Urothelium cell line (cell line): ENCODE measurements at places on chromosomes 1 and 21.

DNA sequence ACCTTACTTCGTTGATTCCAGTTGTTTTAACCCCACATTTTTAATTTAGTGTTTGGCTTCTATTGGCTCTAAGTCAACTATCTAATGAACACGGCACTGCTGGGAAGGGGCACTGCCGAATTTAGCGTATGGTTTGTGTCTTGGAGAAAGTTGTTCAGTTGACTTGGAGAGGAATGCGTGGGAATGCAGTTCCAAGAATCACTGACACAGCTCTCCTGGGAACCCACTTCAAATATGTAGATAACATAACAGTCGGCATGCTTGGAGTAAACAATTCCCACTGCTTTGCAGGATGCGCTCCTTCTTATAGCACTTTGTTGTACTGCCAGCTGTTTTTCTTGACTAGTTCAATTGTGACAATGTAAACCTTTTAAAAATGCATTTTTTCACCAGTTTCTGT is 104.3 kb downstream of the RYR2 start:
- DNase-seq: no peak

GRCh38 chr1:61268546-61269240 is 186.3 kb downstream of the NFIA start:
- no peak for DNase-seq

- DNase-seq: no peak
Measured at GRCh38 chr1:18927082-18927653, 24.8 kb upstream of the ALDH4A1 start.

GRCh38 chr1:221031458-221032203 is 152.4 kb downstream of the HLX start:
- no peak for DNase-seq

GRCh38 chr21:38486706-38487105 is 11.6 kb downstream of the ERG start:
- DNase-seq: no peak

DNA sequence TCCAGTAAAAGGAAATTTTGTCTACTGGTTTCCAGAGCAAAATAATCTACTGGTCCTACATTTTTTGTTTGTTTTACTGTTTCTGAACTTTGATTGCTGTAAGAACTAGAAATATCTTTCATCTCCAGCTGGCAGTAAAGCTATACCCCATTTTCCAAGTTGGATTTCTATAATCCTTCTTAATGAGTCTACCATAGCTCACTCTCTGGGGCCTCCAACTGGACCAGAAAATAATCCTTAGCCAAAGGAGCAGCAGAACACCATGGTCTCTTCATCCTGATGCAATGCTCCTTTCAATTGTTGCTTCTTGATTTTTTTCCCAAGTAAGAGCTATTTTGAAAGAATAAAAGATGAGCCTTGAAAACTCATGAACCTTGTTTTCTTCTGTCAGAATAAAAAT is 110.0 kb upstream of the COL11A1 start:
- DNase-seq: no peak

DNA sequence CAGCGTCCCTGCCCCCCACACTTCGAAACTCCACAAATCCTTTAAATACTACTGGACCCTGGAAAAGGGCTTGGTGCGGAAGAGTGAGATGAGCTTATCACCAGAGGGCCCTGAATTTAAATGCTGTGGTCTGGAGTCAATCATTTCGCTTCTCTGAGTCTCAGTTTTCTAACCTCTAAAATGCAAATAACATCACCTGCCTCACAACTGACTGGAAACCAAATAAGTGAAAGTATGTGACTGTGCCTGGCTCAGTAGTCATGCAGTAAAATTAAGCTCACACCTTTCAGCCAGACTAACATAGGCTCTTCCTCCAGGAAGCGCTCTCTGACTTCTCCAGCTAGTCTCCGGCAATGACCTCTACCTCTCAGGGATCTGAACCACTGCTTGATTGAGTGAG is 4.2 kb downstream of the GJA4 start:
- no peak for DNase-seq

- DNase-seq: no peak
Measured at GRCh38 chr1:94596260-94596659, 54.7 kb upstream of the F3 start.

- DNase-seq: no peak
Measured at GRCh38 chr1:110243574-110243973, 33.5 kb downstream of the KCNC4 start.

DNA sequence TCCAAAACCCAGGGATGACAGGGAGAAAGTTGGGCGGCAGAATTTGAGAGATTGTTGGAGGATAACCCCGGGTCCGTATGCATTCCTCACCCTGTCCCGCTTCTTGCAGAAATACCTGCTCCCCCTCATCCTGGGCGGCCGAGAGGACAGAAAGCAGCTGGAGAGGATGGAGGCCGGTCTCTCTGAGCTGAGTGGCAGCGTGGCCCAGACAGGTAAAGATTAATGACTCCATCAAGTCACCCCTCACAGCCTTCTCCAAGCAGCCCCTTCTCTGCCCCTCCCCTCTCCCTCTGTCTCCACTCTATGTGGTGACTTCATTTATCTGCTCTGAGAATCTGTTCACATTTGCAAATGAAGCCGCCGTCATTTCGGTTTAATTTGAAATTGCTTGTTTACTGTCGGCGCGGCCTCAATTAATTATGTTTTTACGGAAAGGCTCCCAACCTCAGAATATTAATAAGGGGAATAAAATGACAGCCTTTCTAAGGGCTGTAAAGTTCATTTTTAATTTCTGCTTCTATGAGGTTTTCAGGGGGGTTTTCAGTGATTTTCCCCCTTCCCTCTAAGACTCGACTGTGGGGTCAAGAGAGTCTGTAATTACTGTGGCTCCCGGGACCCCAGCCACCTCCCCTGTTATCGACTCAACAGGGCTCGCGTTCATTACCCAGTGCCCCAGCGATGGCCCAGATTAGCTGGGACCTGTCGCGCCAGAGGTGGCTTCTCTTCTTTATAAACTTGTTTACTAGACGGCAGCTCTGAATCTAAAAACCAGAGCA is 148.3 kb downstream of the PEX14 start:
- DNase-seq: no peak

DNA sequence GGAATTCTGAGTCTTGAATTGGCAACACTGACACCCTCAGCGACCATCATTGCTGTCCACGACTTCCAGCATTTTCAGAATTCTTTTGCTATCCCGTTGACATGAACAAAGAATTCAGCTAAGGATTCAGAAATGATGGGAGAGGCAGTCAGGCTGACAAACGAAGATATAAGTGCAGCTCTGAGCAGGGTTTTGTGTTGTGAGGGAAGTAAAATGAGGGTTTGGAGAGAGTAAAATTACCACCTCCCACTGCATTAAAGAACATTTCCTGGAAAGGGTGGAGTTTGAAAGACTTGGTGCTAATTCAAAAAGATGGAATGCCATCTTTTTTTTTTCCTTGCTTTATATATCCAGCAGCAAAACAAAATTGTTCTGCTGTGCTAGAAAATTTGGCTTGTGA is 4.9 kb upstream of the ELK4 start:
- no peak for DNase-seq

DNA sequence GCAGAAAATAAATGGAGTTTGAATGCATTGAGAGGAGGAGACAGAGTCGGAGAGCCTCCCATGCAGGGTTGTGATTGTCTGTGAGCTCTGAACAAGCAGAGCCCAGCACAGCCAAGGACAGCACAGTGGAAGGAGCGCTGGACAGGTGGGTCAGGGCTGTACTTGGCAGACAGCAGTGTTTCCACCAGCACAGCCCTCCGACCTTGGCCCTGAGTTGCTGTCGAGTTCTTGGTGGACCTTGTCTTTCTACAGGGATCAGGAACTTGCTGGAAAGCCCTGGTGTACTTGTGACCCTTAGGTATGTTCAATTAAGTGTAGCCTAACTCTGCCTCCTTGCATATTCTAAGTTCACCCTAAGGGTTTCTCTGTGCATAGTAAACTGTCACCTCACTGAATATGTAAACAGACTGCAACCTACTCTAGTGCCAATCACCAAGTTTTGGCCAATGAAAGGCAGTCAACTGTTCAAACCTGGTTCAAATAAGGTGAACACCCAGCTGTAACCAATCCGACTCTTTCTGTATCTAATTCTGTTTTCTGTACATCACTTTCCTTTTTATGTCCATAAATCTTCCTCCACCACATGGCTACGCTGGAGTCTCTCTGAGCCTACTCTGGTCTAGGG is 86.6 kb upstream of the SLC25A33 start:
- no peak for DNase-seq

DNA sequence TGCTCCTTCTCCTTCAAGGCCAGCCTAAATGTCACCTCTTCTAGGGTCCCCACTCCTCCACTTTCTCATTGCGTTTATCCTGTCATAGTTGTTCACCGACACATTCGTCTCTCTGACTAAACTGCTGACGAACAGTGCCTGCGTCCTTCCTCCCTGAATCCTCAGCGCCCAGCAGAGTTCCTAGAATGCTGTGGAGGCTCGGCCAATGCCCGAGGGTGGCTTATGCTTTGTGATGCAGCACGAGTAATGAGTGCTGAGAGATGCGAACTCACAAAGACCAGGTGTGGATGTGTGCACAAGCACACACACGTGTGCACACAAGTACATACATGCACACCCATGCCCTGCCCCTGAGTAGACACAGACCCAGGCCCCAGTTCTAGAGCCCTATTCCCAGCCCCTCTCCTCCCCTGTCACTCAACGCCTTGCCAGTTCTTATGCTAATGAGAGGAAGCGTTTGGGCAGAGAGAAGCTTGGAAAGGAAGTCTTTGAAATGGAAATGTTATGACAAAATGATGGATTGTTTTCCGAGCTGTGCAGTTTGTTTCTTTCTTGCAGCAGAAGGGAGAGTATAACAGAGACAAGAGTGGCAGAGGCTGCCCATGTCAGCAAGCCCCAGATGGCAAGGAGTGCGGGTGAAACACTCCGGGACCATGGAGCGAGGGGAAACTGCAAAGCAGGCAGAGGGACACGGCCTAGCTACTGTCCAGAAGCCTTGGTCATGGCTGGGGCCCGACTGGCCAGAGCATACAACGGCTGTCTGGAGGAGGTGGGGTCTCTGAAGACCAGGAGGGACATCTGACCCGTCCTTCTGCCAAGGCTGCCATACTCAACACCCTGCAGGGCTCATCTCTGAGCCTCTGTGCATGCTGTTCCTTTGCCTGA is 24.2 kb downstream of the KCNA10 start:
- DNase-seq: no peak

- peak; percentile 38 for DNase-seq
Measured at GRCh38 chr1:218874313-218874712, 299.4 kb upstream of the LYPLAL1 start.

DNA sequence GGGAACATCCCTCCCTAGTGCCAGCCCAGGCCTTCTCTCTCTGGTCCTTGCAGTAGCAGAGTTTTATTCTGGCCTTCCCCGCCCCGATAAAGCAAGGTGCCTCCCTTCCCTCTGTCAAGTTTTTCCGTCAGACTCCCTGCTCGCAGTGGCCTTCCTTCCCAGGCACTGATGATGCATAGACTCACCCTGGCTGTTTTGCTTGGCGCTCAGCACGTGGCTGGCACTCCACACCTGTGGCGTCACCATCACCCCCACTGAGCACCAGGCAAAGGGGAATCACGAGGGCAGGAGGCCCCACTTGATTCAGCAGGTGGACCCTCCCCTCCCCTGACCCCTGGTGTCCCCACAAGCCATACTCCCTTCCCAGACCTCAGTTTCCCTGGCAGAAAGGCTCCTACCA is 7.4 kb downstream of the SLC26A9 start:
- no peak for DNase-seq

- DNase-seq: peak; percentile 21
Measured at GRCh38 chr1:187516874-187517273, 688.1 kb downstream of the PLA2G4A start.

DNA sequence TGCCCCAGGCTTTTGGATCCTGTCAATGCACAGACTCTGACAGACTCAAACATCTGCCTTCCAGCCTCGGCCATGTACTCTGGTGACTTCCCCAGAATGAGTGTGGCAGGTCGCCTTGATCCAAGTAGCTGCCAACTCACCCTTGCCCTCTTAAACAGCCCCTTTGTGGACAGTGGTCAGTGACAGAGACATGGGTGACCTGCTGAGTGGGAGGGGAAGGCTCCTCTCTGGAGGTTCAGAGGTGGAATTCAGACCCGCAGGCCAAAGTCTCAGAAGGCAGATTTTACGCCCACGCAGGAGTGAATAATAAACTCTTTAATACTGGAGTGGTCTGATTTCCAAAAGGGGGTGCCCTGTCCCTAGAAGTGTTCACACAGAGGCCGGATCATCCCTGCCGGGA is 63.5 kb downstream of the TLR5 start:
- DNase-seq: no peak

DNA sequence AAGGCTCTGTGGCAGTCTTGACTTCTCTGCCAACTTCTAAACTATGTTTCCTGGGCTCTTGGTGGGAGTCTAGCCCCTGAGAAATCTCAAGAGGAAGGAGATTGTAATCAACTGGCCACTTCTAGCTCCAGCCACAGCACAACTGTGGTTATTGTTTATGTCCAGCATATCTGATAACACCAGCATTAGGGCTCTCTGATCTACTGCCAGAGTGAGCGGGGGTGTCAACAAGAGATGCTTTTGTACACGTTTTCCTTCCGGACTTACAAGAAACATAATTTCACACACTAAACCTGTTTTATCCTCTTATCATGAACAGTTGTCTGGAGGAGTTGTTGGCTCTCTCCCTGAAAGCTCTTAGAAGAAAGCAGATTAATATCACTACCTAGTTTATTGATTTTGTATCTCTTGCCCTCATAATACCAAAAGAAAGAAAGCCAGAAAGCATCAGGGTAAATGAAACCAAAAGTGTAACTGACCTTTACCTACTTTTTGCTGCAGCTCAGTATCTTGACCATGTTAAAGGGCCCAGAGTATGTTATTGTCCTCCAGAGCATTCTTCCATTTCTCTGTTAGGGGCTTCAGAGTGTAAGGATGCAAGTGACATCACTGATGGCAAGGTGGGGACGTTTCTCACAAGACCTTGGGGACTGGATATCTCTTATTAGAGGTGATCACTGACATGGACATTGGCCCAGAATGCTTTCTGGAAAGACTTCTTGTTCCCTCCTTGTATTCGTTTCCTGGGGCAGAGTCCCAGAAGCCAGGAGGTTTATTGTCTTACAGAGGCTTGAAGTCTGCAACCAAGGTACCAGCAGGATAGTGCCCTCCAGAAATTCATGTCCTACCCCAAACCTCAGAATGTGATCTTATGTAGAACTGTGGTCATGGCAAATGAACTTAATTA is 9.6 kb upstream of the SH2D1B start:
- no peak for DNase-seq

DNA sequence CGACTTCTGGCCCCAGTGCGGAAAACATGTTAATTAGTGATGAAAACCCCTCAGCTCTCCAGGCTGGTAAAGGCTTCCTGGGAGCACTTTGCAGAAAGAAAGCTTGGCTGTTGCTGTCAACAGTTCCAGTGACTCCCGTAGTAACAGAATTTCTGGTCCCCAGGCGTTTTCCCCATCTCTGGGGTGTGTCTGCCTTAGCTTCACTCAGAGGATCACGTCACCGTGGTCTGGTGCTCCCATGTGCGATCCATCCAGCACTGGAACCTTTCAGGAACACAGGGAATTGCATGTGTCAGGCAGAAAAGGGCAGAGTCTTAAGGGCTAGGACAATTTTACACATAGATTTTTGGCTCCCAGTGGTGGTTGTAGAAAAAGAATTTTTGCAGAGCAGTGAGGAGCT is 470.4 kb upstream of the USP24 start:
- DNase-seq: no peak

DNA sequence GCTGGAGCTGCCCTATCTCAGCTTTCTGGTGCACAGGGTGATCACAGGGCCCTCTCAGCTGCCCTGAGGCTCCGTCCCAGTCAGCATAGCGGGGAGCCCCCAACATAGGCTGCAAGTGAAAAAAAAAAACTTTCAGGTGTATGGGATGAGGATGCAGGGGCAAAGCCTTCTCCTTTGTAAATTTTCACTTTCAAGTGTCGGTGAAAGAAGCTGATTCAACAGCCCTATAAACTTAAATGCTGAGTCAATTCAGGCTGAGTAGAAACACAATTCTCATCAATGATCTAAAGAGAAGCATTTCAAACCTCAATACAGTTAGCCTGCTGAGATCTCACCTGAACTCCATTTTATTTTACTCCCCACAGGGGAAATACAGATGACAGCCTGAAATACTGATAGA is 171.2 kb downstream of the SEC16B start:
- DNase-seq: no peak
